ENCODE measurements at places on chromosomes 2 and 18.
A peak's percentile ranks its signal among the peaks of the same experiment; 100 is the strongest.

- no peak for DNase-seq
Observed at GRCh38 chr2:200600549-200601225, 14.9 kb downstream of the AOX1 start.

GRCh38 chr2:156339110-156339847 lies 6.8 kb upstream of the NR4A2 start:
- DNase-seq, result no peak

DNA sequence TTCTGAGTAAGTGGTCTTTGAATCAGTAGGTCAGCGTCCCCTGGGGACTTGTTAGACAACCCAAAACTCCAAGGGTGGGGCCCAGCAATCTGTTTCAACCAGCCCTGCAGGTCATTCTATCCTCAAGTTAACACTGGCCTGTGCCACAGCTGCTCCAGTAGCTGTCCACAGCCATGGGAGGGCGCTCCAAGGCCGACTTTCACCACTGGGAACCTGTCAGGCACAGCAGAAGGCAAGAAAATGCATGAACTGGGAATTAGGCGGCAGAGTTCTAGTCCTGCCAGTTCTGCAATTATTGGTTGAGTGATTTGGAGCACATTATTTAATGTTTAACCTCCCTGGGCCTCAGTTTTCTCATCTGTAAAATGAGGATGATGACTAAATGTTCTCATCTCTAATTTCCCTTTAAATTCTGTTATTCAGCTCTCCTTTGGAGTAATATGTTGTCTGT lies 17.4 kb upstream of the MRPL33 start:
- DNase-seq, result peak; percentile 51

- DNase-seq, result no peak
Observed at GRCh38 chr18:56217406-56217805, 421.0 kb downstream of the TXNL1 start.

- no peak for DNase-seq
Observed at GRCh38 chr2:20397811-20398447, 47.3 kb upstream of the PUM2 start.

GRCh38 chr2:146385031-146385430 lies 1459.8 kb upstream of the ACVR2A start:
- no peak for DNase-seq

GRCh38 chr2:61707984-61708852 lies 145.6 kb downstream of the FAM161A start:
- no peak for DNase-seq

GRCh38 chr2:226794751-226795171 lies 4.9 kb downstream of the IRS1 start:
- DNase-seq, result no peak

GRCh38 chr2:102197389-102198137 lies 10.7 kb downstream of the IL1RL2 start:
- DNase-seq, result no peak

DNA sequence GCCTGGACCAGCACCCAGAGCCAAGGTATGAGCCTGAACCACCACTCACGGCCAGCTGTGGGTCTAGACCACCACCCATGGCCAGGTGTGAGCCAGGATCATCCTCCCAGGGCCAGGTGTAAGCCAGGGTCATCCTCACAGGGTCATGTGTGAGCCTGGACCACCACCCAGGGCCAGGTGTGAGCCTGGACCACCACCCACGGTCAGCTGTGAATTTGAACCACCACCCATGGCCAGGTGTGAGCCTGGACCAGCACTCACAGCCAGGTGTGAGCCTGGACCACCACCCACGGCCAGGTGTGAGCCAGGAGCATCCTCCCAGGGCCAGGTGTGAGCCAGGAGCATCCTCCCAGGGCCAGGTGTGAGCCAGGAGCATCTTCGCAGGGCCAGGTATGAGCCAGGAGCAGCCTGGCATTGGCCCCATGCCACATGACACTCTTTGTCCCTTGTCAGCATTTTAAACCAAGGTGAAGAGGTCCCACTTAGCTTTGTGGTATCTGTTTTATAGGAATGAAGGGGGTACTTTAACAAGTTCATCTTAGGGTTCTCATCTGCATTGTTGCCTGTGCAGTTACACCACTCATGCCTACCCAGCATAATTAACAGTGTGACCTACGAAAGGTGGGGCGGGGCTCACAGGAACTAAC lies 71.2 kb downstream of the AGAP1 start:
- no peak for DNase-seq

- no peak for DNase-seq
Observed at GRCh38 chr2:229243890-229244560, 27.1 kb downstream of the PID1 start.

DNA sequence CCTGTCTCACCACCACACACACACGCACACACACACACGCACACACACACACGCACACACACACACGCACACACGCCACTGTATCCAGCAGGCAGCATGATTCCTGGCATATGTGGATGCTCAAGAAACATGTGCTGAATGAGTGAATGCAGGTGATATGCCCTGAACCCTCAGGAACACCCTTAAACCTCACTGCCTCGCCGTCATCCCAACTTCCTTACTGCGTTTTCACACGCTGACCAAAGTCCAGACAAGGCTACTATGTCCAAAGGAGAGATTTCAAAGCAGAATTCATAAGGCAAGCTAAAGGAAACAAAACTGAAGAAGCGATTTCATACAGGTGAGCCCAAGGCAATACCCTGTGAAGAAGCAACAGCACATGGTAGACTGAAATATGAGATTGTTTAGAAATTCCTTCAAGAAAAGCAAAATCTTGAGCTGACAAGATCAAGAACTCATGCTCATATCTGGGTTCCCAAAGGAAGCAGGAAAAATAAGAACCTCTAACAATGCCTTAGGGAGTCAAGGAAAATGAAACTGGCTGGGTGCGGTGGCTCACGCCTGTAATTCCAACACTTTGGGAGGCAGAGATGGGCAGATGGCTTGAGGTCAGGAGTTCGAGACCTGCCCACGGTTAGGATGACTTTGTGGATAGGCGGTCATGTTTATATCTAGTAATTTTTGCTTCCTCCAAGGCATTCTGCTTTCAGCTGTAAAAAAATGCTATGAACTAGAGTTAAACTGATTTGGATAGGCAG lies 69.1 kb downstream of the TNFRSF11A start:
- DNase-seq, result no peak

- DNase-seq, result no peak
Observed at GRCh38 chr18:78622251-78622906, 357.2 kb upstream of the SALL3 start.

Data from T-helper 1 cell (primary cell).